EH (cell line): ENCODE measurements at places on chromosomes 5 and 9.

GRCh38 chr9:13569602-13570067 is 290.1 kb upstream of the MPDZ start:
- DNase-seq, result no peak

GRCh38 chr5:31194468-31194813 is 955 bp downstream of the CDH6 start:
- DNase-seq, result peak; percentile 11

DNA sequence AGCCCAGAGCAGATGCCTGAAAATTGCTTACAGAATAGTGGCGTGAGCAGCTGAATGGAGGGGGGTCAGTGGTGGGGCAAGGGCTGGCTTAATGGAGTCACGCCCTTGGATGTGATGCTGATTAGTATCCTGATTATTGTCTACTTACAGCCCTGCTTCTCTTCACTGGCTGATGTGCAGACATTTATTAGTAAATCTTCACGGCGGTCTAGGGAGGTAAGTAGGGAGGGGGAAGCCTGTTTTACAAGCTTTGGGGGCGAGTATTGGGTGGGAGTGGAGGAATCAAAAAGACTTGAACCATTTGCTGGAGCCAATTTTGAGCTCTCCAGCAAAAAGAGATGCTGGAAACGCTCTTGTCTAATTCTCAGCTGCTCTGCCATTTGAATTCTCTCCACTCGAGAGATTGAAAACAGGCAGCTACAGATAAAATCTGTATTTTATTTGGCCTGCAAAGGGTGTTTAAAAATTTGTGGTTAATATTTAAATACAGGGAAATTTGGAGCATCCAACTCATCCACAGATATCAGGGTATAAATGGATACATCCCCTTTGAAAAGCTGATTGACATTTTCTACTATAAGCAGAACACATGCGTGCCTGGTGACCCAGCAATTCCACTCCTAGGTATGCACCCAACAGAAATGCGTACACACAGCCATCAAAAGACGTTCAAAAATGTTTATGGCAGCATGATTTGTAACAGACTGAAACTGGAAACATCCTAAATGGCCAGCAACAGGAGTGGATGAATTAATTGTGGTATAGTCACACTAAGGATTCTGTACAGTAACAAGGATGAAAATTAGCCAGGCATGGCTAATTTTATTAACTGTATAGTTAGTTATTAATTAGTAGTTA is 19.5 kb upstream of the ALDH1B1 start:
- DNase-seq, result no peak

GRCh38 chr5:926417-927171 is 33.9 kb downstream of the TRIP13 start:
- peak; percentile 33 for DNase-seq

DNA sequence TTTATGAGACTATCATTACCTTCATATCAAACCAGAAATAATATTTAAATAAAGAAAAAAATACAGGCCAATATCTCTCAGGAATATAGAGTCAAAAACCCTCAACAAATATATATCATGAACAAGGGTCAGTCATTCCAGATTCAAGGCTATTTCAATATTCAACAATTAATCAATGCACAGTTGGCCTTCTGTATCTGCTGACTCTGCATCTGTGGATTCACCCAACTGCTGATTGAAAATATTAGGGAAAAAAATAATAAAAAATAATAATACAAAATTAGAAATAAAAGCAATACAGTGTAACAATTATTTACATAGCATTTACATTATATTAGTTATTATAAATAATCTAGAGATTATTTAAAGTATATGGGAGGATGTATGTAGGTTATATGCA is 1114.0 kb downstream of the CDH12 start:
- DNase-seq, result no peak

GRCh38 chr9:75071530-75072122 is 16.3 kb downstream of the NMRK1 start:
- DNase-seq, result no peak

DNA sequence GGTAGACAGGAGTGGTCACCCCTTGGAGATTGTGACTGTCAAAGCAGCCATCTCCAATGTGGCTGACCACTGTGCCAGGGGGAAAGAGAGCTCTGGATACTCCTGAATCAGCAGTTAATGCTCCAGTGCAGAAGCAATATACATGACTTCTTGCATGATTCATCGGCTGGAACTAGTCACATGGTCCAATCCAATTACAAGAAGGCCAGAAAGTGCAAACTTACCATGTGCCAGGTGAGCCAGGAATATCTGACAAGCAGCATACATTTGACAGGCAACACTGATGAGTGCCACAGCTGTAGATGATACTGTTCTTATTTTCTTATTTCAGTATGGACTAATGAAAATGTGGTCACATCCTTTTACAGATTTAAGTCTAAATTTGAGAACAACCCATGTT is 440.0 kb upstream of the MPDZ start:
- no peak for DNase-seq

- peak; percentile 34 for DNase-seq
Measured at GRCh38 chr5:73706963-73707362, 81.0 kb downstream of the ARHGEF28 start.

GRCh38 chr9:127479507-127480081 is 28.3 kb downstream of the LRSAM1 start:
- DNase-seq, result no peak

DNA sequence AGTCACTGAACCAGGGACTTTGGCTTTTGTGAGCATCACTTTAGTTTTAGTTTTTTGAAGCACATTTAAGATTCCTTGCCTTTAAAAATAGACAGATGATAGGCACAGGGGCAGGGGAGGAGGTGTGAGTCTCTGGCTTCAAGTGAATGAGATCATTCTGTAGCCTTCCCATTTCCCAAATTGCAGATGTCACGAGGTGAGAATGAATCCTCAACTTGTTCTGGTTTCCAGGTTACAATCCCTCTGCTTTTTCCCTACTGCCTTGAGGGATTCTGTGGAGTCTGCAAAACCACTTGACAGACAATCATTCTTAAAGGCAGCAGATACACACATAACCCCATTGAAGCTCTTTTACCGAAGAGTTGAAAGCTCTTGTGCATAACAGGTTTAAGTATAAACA is 332.4 kb downstream of the DMAC1 start:
- DNase-seq, result no peak

- no peak for DNase-seq
Measured at GRCh38 chr9:84405667-84406066, 65.1 kb upstream of the SLC28A3 start.

GRCh38 chr9:103245369-103245768 is 250.2 kb downstream of the CYLC2 start:
- DNase-seq, result no peak

- DNase-seq, result peak; percentile 89
Measured at GRCh38 chr5:34923694-34924461, 5.5 kb upstream of the DNAJC21 start.

DNA sequence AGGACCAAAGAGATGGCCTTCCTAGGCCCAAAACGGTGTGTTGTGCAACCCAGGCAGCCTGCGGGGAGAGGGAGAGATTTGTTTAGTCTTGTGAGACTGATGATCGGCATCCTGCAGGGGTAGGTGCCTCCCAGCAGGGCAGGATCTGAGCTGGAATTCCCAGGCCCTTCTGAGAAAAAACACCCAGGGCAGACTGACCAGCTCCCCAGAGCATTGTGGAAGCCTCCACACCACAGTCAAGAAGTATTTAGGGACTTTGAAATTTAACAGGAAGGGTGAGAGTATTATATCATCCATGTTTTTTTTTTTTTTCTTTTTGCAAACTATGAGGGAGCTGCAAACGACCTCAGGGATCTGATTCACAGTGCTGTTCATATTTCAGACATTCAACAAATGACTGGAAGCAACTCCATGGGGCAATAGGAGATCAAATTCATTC is 104.5 kb upstream of the LHFPL2 start:
- DNase-seq, result peak; percentile 80

DNA sequence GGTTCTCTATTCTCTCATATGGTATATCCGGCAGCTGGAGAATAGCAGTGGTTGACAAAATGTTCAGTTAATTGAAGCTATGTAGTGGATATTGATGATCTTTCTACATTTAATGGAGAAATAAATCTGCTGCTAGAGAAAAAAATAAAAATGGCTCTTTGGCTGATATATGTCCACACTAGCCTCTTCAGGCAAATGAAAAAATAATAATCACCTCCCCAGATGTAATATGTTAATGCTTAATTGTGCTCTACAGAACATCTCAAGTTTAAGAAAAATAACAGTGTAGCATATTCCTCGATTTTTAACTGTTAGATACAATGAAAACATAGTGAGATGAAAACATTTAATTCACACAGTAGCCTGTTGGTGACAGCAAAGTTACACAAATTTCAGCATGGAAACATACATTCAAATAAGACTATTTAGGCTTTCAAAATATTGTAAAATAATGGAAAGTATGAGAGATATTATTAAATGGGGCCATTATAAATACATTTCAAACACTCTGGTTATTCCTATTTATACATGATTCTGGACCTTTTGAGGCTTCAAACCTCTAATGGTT is 543.0 kb downstream of the MAT2B start:
- DNase-seq, result no peak

DNA sequence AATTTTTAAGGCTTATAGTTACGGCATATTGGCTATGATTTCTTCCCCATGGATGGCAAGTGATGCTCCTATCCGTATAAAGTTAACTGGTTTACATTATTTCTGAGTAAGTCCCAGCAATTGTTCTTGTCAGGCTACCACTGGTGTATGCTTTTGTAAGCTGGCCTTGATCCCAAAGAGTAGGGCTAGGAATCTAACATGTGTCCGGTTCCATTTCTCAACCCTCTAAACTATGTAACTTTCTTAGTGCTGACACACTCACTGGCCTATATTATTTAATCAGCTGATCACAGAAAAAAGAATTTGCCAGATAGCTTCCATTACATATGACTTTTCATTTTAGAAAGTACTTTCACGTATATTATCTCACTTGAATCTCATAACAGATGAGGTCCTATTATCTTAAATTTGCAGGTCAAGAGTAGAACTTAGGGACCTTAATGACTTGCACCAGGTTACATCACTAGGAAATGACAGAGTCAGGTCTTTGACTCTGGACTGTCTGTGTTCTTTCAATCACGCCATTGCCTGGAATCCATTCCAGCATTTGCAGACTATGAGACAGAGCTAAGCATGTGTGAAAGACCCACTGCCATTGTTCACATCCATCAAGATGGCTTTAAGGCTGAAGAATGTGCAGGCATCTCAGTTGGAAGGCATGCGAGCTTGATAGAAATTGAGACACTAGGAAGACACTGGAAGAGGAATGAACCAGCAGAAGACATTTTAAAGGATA is 362.9 kb downstream of the ARRDC3 start:
- no peak for DNase-seq

DNA sequence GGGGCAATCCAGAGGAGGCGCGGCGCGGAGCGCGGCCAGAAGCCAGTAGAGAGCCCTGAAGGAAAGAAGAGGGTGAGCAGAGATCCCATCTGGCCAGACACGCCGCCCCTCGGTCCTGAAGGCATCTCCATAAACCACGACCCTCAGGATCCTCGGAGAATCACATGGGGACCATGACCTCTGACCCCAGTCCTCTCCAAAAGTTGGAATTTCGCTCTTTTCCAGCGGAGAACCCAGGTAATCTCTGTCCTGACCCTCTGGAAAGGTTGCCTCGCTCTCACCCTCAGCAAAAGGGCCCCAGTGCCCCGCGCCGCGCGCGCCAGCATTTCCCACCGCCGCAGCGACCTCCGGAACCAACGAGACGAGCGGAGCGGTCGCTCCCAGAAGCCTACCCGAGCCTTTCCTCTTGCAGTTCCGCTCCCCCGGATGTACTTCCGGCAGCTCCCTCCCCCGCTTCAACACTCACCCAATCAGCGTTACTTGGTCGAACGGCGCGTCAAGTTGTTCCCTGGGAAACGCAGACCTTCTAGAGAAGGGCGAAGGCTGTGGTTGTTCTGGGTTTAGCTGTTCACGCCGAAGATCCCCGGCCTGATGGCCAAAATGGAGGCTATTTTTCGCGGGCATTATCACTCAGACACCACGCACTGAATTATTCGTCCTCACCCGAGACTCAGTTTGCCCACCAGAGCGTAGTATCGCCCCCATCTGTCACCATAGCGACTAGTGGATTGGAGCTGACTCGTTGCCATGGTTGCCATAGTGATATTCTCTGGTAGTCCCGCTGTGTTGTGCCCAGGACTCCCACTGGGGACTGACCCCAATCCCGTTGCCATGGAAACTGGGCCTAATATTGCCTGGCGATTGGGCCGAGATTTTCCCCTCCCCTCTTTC is at the start of gene STOML2:
Gene STOML2, minus strand, starts transcription at position 363 of the 891 bp plus-strand sequence. Its CDS starts 37 bp downstream, at position 326.
- DNase-seq, result peak; percentile 97

GRCh38 chr5:59054963-59055528 is 472.2 kb downstream of the RAB3C start:
- no peak for DNase-seq

DNA sequence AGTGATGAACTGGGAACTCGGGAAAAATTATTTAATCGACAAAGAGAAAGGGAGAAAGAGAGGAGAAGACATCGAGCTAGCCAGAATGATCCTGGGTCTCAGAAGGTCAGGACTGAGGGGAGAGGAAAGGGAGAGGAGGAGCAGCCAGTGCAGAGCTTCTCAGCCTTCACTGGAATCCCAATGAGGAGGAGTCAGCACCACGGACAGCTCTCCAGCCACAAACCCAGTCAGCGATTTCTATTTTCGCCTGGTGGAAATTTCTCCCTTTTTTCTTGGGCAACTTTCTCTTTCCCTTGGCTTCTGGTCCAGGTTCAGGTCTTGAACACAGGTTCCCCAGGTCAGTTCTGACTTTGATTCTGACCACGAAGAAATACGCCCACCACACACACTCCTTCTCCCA is 1.6 kb upstream of the BRINP1 start:
- peak; percentile 34 for DNase-seq

- no peak for DNase-seq
Measured at GRCh38 chr9:109417585-109418544, 80.2 kb downstream of the PTPN3 start.

- DNase-seq, result no peak
Measured at GRCh38 chr5:132271251-132272246, 14.1 kb downstream of the PDLIM4 start.

DNA sequence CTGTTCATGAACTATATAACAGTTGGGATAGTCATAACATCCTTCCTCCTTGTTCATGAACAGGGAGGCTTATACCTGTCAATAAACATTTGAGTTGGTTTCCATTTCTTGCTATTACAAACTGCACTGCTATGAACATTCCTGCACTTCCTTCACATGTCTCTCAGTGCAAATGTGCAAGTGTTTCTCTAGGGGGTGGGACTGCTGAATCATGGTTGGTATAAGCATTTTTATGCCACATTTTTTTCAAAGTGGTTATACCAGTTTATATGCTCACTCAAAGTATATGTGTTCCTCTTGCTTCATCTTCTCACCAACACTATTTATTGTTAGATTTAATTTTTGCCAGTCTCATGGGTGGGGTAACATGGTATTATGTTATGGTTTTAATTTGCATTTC is 25.8 kb upstream of the TPD52L3 start:
- peak; percentile 2 for DNase-seq

DNA sequence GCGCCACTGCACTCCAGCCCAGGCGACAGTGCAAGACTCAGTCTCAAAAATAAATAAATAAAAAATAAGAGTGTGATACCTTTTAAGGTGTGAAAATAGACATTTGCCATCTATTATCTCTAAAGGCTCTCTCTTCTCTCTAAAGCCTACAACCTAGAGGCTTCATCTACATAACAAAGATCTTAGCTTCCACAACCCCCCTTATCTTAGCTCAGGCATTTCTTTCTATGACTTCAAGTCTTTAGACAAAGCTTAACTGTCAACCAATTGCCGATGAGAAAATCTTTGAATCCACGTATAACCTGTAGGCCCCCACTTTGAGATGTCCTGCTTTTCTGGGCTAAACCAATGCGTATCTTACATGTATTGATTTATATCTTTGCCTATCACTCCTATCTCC is 64.9 kb upstream of the ADAMTS19 start:
- no peak for DNase-seq
